Stimulated activated CD4-positive, alpha-beta T cell treated with anti-CD3 and anti-CD28 coated beads, Interleukin-2, amount 100 ng/mL, for 24 hours (primary cell): ENCODE measurements at places on chromosomes 5 and 9.

GRCh38 chr5:107876261-107876660, 205.5 kb upstream of the EFNA5 start:
- DNase-seq = no peak

DNA sequence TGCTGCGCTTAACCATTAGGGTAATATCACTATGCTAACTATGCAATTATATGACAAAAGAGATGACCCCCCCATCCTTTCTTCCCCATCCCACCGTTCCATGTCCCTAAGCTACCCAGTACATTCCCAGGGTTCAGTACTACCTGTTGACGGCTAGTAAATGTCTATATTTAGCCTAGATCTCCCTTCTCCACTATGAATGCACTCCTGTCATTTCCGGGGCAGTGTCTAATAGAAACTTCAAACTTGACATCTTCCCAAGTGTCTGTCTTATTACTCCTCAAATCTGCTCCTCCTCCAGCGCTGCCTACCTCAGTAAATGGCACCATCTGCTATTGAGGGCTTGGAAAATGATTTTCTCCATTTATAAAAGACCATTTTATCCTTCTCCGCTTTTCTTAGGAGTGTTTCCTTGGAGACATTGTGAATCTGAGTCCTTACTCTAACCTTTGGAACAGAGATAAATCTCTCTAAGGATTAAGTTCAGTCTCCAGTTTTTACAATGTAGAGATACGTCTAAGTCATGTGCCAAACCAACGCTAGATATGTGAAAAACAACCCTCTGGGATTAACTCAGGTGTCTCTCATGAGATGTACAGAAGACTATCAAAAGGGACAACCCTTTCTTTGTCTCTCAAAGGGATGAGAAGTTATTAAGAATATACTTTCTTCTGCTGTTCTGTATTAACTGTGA, 114.9 kb downstream of the BNC2 start:
- DNase-seq = no peak

GRCh38 chr9:20582150-20582549, 40.1 kb downstream of the MLLT3 start:
- DNase-seq = no peak

DNA sequence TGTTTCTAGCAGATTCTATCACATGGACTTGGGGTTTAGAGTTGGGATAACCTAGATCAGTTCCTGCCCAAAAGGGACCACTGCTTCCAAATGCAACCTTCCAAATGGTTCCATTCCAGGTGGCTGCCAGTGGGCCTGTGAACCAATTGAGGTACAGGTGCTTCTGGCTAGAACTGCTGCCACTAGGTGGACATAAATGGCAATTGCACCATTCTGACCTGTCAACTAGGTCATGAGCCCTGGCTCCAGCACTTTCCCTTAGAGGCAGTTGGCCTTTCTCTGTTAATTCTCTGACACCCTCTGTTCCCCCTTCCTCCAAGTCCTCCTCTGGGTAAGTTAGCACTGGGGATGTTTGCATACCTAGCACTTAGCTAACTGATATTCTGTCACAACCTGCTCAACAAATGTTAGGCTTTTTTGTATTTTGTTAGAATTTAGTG, 16.6 kb upstream of the HEMGN start:
- peak; percentile 51 for DNase-seq

DNA sequence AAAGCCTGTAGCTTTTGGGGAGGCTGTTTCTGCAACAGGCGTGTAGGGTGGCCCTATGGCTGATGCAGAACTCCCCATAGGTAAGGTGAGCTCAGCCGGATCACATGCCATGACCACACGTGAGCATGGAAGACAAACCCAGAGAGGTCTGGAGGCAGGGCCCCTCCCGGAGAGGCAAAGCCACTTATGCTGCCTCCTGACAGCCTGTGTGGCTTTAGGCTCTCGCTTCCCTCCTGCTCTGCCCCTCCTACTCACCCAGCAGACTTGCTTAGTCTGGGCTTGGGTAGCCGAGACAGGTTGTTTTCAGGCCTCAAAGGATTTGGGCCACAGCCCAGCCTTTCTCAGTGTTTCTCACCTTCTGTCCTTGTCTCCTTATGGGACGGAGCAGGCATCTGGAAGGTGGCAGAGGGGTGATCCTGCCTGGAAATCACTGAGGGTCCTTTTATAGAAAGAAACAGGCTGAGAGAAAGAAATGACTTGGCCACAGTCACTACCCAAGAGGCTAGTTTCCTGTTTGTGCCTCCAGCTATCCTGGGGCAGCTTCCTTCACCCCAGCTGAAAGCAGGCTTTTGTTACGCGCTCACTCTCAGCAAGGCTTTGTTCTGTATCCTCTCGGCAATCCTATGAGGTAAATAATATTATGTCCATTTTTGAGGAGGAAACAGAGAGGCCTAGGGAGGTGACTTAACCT, 89.9 kb downstream of the DAB2IP start:
- no peak for DNase-seq

DNA sequence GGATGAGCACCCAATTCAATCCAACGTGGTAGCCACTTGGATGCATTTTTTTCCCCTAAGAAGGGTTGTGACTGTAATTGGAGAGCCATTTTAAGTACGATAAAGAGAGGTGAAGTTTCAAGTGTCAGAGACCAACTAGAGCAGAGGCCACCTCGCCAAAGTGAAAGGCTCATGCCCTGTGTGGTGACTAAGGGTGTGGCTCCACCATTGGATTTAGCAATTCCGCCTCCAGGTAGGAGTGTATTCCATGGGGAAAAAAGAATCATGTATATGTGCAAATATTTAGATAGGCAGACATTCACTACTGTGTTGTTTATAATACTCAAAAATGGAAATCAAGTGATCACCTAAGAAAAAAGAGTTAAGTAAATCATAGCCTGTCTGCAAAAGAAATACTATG, 53.1 kb upstream of the S1PR3 start:
- DNase-seq = no peak

- DNase-seq = no peak
These were observed 53.8 kb downstream of the MRPL36 start for GRCh38 chr5:1745796-1746370.

GRCh38 chr5:7705261-7705660, 145.7 kb downstream of the CFAP90 start:
- no peak for DNase-seq

- no peak for DNase-seq
These were observed 130.5 kb downstream of the ST8SIA4 start for GRCh38 chr5:100772548-100772947.
